ENCODE measurements at places on chromosomes 4 and X.
A peak's percentile ranks its signal among the peaks of the same experiment; 100 is the strongest.

DNA sequence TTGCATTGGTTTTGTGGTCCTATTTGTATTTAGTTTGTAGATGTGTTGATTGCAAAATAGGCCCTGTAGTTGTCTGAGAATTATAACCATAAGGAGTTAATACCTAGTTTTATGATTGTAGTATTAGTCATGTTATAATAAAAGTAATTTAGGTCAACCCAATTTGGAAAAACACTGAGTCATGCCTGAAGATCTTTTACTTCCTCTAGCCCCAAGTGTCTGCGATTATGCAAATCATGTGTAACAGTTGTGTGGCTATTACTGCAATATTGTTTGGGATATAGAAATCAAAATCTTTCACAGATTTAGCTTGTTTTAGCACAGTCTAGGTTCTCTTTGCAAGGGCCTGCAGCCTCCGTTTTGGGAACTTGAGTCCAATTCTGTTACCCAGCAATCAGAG is 12.6 kb downstream of the SRD5A3 start:
- DNase-seq: no peak

DNA sequence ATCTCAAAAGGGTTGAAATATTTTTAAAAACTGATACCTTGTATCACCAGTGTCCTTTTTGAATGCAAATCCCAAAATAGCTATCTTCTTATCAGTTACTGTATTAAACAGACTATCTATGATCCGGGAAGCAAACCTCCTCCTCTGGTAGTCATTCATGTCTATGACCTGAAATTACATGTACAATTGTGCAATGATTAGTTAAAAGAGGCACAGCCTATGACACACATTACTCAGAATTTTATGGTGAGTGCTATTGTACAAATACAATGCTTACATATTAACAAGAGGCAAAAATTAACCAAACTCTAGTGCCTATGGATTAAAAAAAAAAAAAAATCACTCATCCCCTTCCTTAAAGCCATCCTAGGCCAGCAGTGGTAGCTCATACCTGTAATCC is 21.7 kb downstream of the UGDH start:
- DNase-seq: no peak

DNA sequence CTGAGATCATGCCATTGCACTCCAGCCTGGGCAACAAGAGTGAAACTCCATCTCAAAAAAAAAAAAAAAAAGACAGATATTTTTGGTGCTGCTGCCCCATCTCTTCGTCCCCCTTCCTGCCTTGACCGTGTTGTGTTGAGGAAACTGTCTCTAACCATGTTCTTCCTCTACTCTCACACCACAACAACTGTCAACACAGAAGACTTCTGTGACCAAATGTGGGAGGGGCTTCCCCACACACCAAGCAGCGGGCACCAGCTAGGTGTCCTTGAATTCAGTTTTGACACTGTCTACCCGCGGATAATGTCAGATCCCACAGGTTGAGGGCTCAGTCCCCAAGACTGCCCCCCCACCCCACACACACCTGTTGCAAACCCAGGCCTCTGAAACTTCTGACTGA is 104.7 kb upstream of the BCOR start:
- DNase-seq: no peak

DNA sequence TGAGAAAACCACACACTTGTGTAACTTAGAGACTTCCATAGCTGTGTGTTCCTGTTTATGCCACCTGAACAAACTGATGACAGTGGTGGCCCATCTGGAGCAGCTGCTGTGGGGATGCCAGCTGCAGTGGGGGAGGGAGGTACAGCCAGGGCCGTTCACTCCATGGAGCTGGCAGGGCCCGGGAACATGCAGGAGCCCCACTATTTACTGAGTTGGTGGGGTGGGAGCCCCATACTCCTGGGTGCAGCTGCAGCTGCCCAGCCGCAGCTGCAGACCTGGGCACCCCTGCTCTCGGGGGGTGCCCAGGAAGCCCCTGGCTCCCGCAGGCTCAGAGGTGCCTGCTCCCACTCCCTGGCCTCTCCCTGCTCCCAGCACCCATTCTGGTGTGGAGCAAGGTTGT is 398.6 kb upstream of the RASGEF1B start:
- DNase-seq: no peak

DNA sequence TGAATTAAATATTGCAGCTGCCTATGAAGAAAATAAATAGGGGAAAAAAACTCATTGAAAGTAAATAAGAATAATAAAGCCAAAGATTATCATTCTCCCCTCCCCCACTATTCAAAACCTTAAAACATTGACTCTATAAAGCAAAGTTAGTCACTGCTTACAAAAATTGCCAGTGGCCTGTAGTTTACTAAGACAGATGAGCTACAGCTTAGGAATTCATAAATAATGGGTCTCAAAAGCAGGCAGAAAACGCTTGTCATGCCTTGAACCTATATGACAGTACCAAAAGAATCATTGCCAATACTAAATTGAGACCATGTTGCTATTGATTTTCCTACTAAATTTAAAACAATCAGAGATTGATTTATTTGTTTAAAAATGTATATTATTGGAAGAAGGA is 78.9 kb downstream of the SLC10A7 start:
- DNase-seq: no peak

- DNase-seq: no peak
These were observed 18.0 kb downstream of the NBDY start for GRCh38 chrX:56746996-56747395.

GRCh38 chr4:169058312-169058711 is 48.3 kb upstream of the CBR4 start:
- no peak for DNase-seq

DNA sequence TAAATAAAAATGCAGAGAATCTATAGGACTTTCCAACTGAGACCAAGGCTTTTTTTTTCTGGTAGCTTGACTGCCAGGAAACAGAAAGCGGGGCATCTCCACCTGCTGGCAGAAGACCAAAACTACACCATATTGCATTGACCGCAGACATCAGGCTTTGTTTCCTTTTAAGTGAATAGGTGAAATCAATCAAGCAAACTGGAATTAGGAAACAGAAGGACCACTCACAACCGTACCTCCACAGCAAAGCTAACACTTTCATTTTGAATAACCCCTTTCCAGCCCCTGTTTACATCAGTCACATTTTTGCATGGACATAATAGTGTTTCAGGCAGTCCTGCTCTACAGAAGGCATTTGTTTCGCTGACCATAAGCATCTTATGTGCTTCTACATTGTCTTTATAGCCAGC is 218.2 kb downstream of the IDS start:
- peak; percentile 73 for DNase-seq

DNA sequence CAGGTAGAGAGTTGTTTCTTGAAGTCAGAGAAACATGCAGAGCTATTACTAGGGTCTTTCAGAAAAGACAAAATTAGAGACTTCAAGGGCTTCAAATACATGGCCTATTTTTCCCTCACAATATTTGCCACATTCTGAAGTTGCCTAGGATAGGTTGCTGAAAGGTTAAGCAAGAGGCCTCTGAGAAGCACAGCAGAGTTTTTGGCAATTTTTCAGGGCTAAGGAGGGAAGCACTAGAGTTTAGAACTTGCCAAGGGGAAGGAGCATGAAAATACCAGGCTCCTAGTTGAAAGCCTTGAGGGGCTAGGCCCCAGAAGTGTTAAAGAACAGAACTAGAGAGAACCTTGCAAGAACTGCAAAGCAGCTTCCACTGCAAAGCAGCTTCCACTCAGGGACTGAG is 86.4 kb downstream of the ANAPC10 start:
- DNase-seq: no peak

- DNase-seq: no peak
These were observed 242.8 kb downstream of the PPP3CA start for GRCh38 chr4:101104312-101105052.

- DNase-seq: no peak
These were observed 99.3 kb upstream of the EGFL6 start for GRCh38 chrX:13469963-13470684.

DNA sequence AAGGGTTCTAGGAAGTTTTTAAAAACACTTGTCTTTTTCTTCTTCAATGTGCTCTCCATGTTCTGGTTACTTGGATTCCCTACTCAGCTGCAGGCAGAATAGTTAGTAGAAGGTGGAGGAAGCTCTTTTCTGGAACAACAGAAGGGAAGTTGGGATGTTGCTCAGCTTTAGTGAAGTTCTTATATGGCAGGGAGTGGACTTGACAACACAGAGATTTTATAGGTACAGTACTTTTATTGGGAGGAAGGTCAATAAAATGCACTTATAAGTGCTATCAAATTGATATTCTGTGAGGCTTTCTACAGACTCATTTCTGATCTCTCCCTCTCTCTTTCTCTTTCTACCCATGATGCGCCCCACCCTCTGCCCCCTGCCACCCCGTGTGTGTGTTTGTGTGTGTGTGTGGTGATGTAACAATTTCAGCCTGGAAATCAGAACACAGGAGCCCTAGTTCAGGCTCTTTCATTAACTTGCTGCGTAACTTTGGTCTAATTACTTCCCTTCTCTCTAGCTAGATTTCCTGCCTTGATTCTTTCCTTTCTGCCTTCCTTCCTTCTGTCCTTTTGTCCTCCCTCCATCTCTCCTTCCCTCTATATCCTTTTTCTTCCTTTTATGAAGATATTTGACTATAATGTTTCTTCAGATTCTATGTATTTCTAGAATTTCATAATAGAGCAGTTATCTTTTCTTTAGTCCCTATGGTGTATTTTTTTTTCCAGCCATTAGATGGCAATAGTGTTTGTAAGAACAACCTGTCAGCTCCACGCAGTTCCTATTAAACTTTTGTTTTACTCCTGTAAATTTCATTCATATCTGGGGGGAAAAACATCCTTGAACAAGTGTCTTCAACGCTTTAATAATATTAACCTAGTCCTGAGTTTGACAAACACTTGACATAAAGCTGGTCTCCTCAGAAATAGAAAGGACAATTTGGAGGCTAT is 37.1 kb downstream of the HEPH start:
- peak; percentile 8 for DNase-seq

GRCh38 chr4:20203508-20203907 is 48.2 kb upstream of the SLIT2 start:
- no peak for DNase-seq

- DNase-seq: peak; percentile 74
These were observed 37.0 kb upstream of the ATP6AP2 start for GRCh38 chrX:40543661-40544328.

GRCh38 chr4:107071108-107071507 is 35.0 kb upstream of the DKK2 start:
- no peak for DNase-seq

- no peak for DNase-seq
These were observed 818.5 kb downstream of the FAM133A start for GRCh38 chrX:94492541-94492940.

DNA sequence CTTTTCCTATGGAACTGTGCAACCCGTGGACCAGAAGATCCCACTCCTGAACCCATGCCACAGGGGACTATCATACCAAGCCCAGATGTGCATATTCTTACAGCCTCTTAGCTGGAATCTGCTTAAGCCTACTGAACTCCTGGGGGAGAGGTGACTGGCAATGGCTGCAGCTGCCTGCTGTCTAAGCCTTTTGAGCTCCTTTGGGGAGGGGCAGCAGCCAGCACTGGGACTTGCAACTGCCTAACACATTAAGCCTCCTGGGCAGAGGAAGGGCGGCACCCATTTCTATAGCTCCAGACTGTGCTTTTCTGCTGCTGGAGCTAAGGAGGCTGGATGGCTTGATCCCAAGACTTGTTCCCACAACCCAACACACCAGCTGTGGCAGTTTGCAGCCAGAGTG is 117.9 kb upstream of the VEGFC start:
- no peak for DNase-seq

GRCh38 chrX:153903991-153904957 is at the start of gene AVPR2:
TSS of gene AVPR2 (plus strand) at chrX:153904673. CDS start at chrX:153905146, 473 bp downstream.
- no peak for DNase-seq

- DNase-seq: no peak
These were observed 333.8 kb upstream of the PCDH7 start for GRCh38 chr4:30386266-30386895.

- DNase-seq: peak; percentile 64
These were observed 69.4 kb downstream of the HMGB2 start for GRCh38 chr4:173264684-173265185.

DNA sequence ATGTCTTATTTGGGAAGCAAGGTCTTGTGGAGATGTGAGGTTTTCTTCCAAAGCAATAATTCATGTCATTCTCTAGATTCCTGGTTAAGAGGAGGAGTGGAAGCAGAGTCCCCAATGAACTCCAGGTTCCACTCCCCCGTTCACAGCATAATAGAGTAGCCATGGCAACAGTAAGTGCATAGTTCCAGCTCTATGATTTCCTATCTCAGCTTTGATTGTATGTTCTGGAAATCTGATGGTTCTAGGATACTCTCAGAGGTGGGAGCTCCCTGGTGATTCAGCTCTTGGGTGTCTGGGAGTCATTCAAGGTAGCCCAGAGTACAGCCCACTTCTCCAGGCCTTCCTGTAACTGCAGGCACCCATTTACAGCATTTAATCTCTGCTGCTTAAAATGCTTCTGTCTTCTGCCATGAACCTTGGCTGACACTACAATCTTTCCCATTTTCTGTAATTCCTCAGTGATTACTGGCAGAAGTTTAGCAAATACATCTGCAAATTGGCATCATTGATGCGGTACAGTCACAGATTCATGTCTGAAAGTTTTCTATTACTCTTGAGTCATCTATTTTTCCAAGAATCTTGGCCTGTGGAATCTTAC is 242.0 kb downstream of the MAPK10 start:
- DNase-seq: no peak

GRCh38 chr4:38967260-38968095 is 64.7 kb downstream of the TMEM156 start:
- DNase-seq: no peak

DNA sequence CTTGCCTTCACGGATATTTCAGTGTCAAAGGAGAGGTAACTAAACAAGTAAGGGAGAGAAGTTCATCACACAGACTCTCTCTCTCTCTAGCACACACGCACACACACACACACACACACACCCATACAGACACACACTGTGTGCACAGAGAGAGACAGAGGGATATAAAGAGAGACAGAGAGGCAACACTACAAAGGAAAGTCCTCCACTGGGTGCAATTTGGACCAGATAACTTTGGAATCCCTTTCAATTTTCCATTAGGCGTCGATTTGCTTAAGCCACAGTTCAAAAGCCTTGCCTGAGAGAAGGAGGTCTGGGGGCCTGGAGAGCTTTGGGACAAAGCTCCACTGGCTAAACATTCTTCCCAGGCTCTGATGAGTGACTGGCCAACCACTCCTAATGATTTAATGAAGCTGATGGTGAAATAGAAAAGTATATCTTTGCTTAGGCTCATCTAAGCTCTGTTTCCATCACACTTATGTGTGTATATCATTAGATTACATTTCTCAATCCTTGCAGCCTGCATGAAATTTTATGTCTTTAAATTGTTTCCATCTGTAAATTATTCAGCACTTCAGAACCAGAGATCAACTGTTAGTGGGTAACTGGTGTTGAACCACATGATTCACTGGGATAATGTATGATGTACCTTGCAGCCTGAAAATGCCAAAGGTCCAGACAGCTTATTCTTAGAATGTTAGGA is 180.8 kb downstream of the MAGEB17 start:
- DNase-seq: no peak

All from NCI-H1417 (cell line).